ENCODE measurements at places on chromosomes 2 and 18. TPM values are rescaled to one million over a fixed set of nuclear protein-coding genes. Genes with fewer than 3 reads are reported as not detected.

Gene PLEKHH2
- total RNA-seq = 2.3 TPM

Gene CCL20
- total RNA-seq = not detected

Gene GPR39
- total RNA-seq = not detected

Gene GPD2
- total RNA-seq = 18.8 TPM

Gene SULT1C2
- total RNA-seq = not detected

Gene SEPTIN10
- 0.57 TPM for total RNA-seq

Measured in T-helper 2 cell treated with Interferon-gamma antibody and Interleukin-4, amounts not matched to agents 100 ng/mL and 5 ng/mL, for 36 hours (primary cell).